ENCODE measurements at places on chromosomes 11 and 22.

DNA sequence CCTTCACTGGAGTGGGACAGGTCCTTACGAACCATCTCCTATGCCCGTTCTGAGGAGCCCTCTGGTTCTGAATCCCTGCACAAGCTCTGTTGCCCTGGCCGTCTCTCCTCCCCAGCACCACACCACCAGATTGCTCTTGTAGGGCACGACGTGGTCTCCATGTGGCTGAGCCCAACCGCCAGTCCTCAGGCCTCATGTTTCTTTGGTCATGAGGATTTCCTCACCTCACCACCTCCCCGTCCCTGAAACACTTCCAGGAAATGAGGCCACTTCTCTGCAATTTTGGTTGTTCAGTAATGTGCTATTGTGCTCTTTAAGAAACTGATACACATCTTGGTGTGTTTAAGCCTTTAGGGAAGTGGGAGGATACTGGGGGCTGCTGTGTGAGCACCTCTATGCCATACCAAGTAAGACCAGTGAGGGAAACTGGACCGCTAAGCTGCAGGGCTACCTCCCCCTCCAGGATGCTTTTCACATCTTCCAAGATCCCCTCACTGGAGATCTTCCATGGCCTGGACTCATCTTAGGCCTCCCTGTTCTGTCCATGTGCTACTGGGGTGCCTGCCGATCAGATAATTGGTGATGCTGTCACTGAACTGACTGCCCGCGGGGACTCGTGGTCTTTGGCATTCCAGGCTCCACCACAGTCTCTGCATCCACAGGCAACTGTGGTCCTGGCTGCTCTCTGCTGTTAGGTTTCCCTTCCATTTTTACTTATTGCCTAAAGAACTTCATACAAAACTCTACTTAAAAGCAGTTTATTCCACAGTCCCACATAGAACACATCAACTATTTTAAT, 21.9 kb downstream of the DRICH1 start:
- no peak for DNase-seq

GRCh38 chr11:1027483-1028290, 8.8 kb downstream of the MUC6 start:
- no peak for DNase-seq

DNA sequence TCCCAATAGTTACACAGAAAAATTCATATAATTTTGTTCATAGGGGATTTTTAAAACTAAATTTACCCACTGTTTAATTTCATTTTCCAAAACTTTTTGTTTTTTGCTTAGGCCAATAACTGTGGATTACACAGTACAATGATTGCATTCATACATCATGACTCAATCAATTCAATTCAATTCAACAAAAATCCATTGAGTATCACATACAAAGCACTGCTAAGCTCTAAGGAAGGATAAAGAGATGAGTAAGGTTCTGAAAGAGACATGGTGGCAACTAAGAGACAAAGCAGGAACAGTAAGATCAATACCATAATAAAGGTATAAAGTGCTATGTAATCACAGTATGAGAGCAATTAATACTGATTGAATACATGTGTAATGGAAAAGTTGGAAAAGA, 9.4 kb upstream of the LAYN start:
- no peak for DNase-seq

DNA sequence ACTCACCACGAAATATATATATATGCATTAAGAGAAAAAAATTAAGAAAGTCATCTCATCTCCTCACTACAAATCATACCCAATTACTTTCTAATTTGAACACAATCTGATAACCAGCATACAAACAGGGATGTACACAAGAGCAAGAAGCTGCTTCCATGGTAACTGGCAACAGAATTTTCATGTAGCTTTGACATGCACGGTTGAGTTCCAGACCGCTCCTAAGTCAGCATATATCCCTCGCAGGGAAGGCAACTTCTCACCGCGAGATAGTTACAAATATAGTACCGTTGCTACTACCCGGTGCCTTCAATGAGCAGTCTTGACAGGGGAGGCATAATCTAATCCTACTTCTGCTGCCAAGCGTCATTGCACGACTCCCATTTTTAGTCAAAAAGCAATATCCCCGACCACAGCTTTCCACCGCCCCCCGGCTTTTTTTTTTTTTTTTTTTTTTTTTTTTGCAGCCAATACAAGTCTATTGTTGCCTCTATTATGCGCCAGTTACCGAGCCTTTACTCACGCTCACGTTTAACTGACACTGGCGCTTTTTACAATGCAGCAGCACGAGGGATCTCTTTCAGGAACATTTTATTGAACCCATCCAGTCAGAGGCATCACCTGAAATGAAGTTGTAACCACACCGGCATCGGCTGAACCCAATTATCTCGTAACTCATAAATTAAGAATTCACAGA, 2.2 kb downstream of the CADM1 start:
- DNase-seq: no peak

DNA sequence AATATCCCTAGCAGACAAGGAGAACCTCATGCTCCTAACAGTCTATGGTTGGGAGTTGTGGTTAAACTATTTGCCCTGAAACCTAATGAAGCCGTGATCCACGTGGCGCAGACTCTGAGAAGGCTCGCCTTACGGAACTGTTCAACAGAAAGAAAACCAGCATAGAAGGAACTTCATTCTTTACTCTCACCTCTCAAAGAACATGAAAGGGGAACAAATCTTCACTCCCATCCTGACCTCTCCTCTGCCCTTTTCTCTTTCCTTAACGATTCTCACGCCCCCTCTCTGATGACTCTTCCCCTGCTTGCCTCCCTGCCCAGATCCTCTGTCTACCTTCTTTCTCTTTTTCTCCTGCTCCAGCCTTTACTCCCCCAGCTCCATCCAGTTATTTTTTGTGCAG, 54.2 kb downstream of the IRAG1 start:
- DNase-seq: no peak

- no peak for DNase-seq
Measured at GRCh38 chr11:67532889-67533288, 9.6 kb upstream of the CABP2 start.

DNA sequence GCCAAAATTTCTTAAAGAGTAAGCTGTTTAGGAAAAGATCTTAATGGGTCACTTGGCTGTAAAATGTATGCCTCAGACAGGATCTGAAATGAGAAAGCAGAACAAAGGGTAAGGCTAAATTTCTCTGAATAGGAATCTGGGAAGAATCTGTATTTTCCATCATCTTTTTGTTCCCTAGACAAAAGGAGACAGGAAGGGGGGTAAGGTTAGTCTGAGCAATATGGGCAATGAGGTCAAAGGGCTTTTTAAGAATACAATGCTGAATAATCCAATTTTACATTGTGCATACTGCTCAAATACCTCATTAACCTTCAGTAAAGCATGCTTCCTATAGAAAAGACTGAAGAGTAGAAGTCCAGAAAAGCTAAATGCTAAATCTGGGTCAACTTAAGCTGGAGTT, 34.6 kb downstream of the CLDN25 start:
- DNase-seq: no peak

DNA sequence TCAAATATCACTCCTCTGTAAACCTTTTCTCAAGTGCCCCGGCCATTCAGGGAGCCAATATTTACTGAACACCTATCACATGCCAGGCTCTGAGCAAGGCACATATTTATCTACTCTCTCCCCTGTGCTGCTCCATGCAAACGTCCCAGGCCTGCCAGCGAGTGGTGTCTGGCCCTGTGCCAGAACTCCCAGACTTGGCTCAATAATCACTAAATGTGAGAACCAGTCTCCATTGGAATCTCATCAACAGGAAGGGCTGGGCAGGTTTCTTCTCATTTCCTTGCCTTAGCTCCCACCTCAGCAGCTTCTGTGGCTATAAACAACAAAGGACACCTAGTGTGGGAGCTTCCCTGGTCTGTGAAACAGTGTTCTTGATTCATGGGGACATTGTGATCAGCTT, 21.7 kb downstream of the RASSF10 start:
- no peak for DNase-seq

- no peak for DNase-seq
Measured at GRCh38 chr11:35951680-35952079, 7.8 kb downstream of the LDLRAD3 start.

- no peak for DNase-seq
Measured at GRCh38 chr22:44729391-44730021, 22.9 kb upstream of the ARHGAP8 start.

DNA sequence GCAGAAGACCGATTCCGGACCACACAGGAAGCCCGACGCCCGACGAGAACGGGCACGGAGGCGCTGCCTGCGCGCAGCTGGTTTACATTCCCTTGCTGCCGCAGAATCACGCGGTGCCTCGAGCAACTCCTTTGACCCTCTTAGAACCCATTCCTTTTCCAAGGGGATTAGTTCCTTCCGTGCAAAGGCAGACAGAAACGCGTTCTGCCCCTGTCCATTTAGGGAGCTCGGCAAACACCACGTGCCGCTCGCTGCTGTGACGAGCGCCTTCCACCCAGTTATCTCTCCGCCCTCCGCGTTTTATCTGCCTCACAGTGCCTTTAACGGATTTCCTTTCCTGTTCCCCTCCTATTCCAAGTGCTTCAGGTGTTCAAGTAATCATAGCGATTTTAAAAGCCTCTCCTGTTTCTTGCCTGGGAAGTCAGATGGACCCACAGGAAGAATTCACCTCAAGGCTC, 24.1 kb upstream of the MICAL3 start:
- DNase-seq: no peak

- no peak for DNase-seq
Measured at GRCh38 chr11:78855116-78855515, 280.5 kb upstream of the NARS2 start.

GRCh38 chr22:20636075-20636812, 128.8 kb downstream of the MED15 start:
- DNase-seq: no peak

DNA sequence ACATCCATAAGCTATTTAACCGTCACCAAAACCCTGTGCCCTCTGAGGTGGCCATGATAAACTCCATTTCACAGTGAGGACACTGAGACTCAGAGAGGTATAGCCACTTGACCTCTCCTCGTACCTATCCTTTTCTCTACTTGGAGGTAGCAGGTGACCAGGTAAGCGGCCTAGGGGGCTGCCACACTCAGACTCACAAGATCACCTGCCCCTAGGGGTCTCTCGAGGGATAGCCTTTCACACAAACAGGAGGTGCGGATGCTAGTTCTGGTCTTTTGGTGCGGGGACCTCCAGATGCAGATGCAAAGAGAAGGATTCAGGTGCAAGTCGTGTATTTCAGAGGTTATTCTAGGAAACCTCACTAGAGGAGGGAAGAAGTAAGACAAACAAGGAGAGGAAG, 14.6 kb downstream of the MS4A18 start:
- no peak for DNase-seq

- no peak for DNase-seq
Measured at GRCh38 chr11:69874984-69875624, 55.9 kb upstream of the FGF3 start.

- DNase-seq: no peak
Measured at GRCh38 chr22:28146401-28147314, 227.6 kb upstream of the PITPNB start.

All from activated naive CD8-positive, alpha-beta T cell treated with anti-CD3 and anti-CD28 coated beads, Interleukin-2, amount 50 U/mL, for 16 hours (primary cell).